Fibroblast of gingiva (primary cell): ENCODE measurements at places on chromosomes 12 and 14.
A peak's percentile ranks its signal among the peaks of the same experiment; 100 is the strongest.

DNA sequence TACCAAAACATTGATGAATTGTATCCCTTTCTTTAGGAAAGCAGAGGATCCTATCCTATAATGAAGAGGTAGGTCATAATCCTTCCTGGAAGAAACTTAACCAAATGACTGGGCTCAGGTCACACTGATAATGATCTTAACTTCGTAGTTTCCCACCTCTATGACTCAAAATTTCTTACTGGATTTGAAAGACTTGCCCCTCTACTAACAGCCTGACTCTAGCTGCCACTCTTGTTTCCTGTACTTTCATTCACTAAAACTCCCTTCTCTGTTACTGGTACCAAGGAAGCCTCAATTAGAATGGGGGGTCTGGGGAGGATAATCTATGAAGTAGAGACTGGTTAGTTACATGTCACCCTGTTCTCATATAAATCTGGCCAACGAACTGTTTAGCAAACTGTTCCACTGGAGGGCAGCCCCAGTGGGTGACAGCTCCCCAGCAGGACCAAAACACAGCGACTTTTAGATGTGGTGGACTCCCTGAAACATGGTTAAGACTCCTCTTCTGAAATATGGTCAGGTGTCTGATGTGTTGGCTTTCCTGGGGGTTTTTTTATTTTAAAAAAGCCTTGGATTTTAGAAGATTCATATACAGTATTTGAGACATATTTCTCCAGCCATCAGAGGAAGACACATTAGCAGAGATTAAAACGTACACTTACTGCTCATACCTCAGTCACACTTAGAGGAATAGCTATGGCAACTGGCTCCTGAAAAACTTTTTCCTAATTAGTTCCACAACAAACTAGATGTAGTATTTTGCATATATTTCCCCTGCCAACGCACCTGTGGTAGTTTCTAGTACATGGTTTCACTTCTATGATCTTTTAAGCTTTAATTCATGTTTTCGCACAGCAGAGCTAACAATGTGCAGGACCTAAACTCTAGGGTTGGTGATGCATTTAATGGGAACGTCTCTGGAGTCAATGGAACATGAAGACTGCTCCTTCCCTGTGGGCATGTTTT lies 72.3 kb downstream of the ACADS start:
- DNase-seq, result no peak

DNA sequence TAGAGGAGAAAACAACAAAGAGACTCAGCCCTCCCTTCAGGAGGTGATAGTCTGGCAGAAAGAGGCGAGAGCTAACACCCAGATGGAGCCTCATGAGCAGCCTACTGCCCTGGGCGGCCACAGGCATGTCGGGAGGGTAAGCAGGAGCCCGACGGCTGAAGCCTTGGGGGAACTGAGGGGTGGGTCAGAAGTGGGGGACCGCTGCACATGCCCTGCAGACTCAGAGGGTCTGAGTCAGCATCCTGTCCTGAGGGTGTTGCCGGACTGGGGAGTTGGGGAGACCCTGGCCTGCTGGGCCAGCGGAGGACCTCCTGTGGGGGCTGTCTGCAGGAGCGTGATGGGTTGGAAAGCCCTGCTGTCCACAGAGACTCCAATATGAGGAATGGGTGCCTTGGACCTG lies 15.9 kb upstream of the INF2 start:
- no peak for DNase-seq

- no peak for DNase-seq
Measured at GRCh38 chr14:68041876-68042354, 222.3 kb downstream of the RAD51B start.

GRCh38 chr14:66920196-66920595 lies 269.0 kb upstream of the GARIN2 start:
- peak; percentile 10 for DNase-seq

DNA sequence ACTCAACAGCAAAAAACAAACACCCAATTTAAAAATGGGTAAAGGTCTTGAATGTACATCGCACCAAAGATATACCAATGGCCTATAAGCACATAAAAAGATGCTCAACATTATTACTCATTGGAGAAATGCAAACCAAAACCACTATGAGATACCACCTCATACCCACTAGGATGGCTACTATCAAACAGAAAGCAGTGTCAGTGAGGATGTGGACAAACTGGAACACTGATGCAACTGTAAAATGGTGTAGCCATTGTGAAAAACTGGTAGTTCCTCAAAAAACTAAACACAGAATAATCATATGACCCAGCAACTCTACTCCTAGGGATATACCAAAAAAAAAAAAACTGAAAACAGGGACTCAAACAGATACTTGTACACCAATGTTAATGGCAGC lies 49.3 kb downstream of the CDK17 start:
- DNase-seq, result no peak

DNA sequence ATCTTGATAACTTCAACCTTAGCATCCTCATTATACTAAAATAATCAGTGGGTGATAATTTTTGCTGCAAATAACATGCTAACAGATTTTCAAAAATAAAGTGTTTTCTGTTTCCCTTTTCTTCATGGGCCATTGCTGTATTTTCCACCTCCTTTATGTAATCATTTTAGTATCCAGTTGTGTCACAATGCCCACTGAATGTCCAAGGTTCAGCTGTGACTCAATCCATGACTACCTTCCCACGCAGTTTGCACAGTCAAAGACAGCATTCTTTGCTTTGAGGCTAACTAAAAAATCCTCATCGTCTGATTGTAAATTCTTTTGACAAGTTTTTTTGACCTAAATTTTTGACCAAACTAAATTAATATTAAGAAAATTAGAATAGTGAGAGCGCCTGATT lies 474.1 kb downstream of the FLRT2 start:
- DNase-seq, result no peak

DNA sequence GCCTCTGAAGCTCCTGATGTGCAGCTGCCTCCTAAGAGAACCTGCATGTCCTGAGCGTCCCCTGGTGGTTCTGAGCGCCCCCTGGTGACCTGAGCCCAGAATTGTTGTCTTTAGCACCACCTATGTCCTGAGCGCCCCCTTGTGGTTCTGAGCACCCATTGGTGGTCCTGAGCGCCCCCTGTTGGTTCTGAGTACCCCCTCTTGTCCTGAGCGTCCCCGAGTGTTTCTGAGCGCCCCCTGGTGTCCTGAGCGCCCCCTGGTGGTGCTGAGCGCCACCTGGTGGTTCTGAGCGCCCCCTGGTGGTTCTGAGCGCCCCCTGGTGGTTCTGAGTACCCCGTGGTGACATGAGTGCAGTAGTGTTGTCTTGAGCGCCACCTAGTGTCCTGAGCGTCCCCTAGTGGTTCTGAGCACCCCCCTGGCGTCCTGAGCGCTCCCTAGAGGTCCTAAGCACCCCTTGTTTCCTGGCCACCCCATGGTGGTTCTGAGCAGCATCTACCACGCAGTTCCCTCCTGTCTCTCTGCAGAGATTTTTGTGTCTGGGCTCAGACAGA lies 782.5 kb downstream of the TMEM121 start:
- DNase-seq, result no peak

DNA sequence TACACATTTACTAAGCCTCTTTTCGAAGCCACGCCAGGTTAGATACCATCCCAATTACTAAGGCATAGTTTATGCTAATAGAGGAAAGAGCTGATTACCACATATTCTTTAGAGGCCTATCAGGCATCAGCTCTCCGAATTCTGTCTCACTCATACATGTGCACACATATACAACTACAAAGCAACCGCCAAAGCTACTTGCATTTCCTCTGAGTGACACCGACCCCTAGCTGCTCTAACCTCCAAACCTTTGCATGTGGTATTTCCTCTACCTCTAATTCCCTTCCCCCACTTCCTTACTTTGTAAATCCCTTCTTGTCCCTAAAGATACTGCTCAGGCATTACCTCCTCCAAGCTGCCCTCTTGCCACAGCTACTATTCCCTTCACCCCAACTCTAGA lies 107.2 kb downstream of the DUSP6 start:
- peak; percentile 18 for DNase-seq

- DNase-seq, result no peak
Measured at GRCh38 chr14:96729889-96730288, 67.3 kb upstream of the VRK1 start.

- no peak for DNase-seq
Measured at GRCh38 chr14:80959496-80959895, 4.1 kb downstream of the TSHR start.

DNA sequence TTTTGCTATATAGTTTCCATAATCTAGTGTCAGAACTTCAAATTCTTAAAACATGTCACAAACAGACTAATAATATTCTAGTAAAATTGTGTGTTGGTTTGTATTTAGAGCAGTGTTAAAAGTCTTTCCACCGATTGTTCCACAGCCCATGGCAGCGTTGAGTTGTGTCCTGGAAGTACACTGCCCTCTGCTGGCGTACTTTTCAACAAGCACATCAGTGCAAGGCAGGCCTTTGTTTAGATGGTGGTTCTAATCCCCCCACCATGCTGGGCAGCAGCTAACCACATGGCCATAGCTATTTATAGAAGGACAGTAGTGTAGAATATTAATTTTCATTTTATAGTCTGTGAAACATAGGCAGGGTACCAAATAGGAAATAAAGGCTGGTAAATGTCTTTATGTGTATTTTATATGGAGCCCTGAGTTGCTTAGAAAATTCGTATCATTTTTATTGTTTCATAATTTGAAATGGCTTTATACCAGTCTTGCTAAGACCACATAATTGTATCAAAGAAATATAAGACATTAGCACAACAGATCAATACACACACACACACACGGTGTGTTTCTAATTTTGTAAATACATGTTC lies 235.4 kb downstream of the SEC23A start:
- DNase-seq, result peak; percentile 62

GRCh38 chr14:44438936-44439335 lies 68.1 kb downstream of the FSCB start:
- no peak for DNase-seq

GRCh38 chr12:72136792-72137191 lies 135.4 kb upstream of the TRHDE start:
- DNase-seq, result no peak

DNA sequence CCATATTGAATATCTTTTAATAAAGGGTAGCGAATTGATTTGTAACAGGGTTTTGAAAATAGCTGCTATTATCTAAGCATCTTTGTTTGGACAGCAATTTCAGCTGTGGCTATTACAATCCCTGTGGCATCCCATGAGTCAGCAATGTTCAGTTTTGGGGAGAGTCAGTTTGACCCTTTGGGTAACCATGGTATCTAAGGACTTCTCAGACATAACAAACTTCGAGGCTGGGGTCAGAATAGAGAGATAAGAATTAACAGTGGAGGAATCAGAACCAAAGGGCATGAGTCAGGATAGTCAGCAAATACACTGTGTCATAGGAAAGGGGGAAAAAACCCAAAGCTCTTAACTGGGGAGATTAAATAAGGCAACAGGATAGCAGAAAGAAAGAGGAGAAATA lies 11.7 kb upstream of the PTHLH start:
- DNase-seq, result no peak

- no peak for DNase-seq
Measured at GRCh38 chr12:90174198-90174510, 465.5 kb upstream of the ATP2B1 start.

- DNase-seq, result no peak
Measured at GRCh38 chr14:89011355-89012281, 187.2 kb downstream of the TTC8 start.

DNA sequence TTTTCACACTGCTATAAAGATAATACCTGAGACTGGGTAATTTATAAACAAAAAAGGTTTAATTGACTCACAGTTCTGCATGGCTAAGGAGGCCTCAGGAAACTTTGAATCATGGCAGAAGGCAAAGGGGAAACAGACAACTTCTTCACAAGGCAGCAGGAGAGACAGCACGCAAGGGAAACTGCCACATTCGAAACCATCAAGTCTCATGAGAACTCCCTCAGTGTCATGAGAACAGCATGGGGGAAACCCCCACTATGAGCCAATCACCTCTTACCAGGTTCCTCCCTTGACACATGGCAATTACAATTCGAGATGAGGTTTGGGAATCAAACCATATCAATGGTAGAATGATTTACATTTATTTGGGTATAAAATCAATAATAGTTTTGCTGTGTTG lies 558.5 kb downstream of the TMTC2 start:
- no peak for DNase-seq

- peak; percentile 38 for DNase-seq
Measured at GRCh38 chr12:108825201-108825950, 32.0 kb downstream of the SSH1 start.

GRCh38 chr12:93663006-93663728 lies 14.0 kb upstream of the CRADD start:
- DNase-seq, result peak; percentile 51

DNA sequence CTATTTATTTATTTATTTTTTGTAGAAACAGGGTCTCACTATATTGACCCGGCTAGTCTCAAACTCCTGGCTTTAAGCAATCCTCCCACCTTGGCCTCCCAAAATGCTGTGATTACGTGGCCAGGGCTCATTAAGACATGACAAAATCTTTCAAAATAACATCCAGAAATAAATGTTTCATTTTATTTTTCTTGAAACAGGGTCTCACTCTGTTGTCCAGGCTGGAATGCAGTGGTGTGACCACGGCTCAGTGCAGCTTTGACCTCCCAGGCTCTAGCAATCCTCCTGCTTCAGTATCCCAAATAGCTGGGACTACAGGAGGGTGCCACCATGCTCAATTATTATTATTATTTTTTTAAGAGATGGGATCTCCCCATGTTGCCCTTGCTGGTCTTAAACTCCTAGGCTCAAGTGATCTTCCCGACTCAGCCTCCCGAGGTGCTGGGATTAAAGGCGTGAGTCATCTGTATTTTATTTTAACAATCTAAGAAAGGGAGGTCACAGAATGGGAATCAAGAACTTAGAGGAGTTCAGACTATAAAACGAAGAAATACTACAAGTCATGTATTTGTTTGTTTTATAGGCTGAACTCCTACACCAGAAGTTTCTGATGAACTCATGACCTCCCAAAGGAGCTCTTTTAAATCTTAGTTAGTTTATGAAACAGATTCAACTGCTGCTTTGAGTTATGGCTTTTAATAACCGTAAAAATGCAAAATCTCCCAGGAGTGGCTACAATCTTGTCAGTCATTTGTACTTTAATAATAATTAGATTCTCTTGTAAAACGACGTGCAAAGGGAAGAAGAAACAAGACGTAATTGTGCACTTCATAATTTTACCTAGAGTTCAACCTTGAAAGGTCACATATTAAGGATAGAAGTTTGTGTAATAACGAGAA lies 2.1 kb upstream of the TMEM263 start:
- no peak for DNase-seq
